Frontal cortex (tissue), 4 donors: ENCODE measurements at places on chromosomes 16 and 17.

- no peak for DNase-seq
Measured at GRCh38 chr17:5237541-5238016, 2.9 kb upstream of the SCIMP start.

GRCh38 chr16:51523400-51523799 lies 372.3 kb upstream of the SALL1 start:
- no peak for DNase-seq

DNA sequence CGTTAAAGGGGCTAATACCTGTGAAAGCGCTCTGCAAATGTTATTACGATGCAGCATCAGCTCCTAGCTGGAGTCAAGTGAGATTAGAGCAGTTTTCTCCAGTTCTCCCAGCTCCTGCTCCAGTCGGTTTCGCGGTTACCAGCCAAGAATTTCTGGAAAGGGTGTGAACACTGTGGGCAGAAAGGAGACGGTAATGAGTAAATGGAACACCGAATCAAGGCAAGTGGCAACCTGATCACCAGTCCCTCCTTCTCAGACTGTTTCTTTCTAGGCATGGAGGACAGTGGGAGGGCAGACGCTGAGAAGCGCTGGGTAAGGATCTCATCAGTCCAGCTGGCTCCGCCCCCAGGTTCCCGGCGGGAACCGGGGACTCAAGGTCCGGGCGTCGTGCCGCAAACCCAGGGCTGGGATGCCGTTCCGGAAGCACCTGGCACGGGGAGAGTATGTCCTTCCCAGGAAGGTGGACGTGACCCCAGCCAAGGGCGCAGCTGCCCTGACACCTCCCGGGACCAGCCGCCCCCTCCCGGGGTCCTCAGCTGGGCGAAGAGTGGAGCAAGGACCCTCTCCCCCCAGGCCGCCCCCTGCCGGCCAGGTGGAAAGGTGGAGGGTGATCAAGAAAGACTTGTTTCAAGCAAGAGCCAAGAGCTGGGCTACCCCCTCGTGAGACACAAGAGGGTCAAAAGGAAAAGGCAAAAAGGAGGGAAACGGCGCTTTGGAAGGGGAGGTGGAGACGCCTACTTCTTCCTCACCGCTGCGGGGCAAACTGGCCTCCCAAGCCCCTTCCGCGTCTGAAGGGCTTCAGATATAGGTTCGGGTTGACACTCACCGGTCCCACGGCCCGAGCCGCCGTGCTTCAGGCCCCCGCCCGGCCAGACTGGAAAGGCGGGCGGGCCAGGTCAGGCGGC lies 481 bp downstream of the MYO19 start:
- peak; percentile 58 for DNase-seq

DNA sequence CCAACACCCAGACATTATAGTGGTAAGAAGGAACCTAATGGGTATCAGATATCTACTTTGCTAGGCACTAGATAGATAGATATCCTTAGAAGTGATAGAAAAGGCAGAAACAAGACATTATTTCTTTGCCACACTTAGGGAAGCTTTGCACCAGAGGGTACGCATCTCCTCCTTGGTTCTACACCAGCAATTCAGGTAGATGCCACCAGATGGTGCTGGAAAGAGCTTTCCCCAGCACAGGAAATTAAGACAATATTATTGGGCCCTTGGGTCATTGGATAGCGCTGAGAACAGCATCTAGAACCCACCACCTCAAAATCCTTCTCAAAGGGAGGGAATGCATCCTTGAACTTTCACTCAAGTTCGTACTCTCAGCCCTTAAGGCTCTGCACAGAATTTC lies 173.8 kb upstream of the CCL2 start:
- DNase-seq: no peak

DNA sequence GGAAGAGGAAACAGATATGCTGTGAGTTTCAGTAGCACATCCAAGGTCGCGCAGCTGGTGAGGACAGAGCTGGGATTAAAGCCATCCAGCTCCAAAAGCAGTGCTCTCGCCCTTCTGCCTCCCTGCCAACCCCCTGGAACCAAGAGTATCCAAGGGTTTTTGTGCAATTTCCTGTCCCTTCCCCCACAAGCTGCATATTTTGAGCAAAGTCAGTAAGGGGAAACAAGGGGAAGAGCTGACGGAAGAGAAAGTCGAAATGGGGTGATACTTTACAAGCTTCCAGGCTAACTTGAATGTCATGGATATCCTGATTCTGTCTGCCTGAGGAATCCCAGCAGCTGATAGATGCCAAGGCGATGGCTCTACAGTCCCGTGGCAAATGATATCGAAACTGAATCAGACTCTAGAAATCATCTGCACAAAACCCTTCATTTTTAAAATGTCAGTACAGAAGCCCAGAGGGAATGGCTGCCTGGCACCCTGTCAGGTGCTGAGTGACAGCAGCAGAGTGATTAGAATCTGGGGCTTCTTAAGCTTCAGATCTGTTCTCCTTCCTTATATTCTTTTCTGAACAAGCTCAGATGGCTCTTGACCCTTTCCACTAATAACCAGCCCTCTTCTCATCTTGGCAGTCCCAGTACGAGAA lies 42.9 kb upstream of the TEKT3 start:
- DNase-seq: no peak

DNA sequence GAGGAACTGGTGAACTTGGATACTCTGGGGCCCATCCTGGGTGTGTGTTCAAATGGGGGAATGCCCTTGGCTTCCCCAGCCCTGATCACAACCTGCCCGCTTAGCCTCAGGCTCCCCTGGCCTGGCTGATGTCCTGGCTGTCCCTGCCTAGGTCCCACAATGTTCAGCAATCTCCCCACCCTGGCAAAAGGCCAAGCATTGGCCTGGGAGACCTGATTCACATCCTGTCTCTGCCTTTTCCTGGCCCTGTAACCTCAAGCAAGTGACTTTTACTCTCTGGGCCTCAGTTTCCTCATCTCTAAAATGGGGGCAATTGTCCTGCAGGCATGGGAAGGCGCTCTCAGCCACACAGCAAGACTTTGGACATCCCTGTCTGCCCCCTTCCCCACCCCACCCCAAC lies 14.4 kb downstream of the CPNE2 start:
- DNase-seq: no peak

DNA sequence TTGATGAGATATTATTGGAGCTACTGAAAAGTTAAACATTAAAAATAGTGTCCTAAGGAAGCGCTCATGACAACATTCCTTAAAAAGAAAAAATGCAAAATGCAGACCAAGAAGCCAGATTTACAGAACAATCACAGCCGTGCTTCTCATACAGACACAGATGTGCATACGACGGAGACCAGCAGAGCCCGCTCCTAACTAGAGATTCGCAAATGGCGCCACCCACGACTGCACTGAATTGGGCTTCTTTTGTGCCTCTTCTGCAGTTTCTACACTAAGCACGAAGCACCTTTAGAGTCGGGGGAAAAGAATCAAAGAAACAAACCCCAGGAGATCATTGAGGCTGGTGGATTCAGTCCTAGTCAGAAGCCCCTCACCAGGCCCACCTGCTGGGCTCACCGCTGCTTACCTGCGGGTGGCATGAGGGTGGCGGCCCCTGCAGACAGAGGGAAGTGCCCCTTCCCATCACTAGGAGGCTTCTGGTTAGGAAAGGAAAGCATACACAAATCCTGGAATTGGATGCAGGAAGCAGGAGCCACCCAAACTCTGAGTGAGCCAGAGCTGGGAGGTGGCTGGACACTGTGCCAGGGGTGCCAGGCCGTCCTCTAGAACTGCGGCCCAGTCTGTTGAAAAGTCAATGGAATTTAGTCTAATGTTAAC lies 64.9 kb upstream of the CHMP6 start:
- DNase-seq: no peak

- no peak for DNase-seq
Measured at GRCh38 chr17:31931756-31932155, 5.1 kb upstream of the SUZ12 start.

DNA sequence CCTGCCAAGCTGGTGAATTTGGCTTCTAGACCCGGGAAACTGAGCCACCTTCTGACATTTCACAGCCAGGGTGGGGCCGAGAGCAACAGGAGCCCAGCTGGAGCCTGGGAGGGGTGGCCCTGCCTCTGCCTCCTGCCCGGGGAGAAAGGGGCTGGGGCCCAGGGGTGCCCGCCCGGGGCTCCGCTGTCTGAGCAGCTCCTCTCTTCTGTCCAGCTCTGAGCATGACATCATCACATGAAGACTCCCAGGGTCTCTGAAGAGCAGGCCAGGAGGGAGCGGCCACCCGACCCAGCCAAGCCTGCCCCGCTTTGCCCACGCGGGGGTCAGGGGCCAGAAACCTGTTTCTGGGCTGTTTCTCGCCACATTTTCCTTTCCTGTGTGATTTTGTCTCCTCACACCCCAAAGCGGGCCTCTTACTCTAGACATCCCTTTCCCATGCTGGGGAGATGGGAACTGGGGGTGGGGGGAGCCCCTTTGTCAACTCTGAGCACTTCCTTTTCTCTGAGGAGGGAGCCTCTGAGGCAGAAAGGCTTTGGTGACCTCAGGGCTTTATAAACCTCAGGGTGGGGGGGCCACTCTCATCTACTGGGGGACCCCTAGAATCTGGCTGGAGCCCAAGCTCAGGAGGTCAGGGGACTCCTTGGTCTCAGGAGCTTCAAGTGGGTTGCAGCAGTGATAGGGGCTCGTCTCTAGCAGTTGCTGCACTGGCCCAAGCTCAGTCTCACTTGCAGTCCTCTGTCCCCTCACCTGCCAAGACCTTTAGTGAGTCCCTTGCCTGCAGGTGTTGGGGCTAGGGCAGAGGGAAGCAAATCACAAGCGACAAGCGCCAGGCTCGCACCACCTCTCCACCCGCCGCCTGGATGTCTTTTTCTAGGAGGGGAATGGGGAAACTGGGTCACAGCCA lies 7.6 kb downstream of the UBALD2 start:
- DNase-seq: no peak

DNA sequence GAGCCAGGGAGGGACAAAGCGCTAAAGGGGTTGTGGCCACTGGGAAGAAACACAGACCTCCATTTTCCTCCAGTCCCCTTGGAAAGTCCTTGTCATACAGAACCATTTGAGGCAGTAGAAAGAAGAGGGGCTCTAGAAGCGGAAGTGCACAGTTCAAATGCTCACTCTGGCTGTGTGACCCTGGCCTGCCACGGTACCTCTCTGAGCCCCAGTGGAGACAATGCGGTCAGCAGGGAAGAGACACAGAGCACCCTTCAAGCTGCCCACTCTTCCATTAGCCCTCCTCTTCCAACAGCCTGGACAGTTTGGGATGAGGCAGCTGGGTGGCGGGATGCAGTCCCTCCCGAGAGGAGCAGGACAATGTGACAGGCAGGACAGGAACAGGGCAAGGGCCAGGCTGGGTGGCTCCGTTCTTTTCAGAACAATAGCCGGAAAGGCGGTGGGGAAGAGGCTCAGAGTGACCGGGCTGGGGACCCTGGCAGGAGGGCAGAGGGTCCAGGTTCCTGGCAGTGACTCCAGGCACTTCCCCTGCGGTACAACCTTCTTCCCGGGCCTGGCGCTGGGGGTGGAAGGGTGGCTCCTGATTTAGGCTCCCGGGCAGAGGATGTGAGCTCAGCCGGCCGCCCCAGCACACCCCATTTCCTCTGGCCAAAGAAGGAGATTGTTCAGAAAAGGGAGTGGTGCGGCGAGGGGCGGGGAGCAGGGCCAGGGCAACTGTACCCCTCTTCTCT lies 5.6 kb downstream of the CASKIN2 start:
- no peak for DNase-seq

DNA sequence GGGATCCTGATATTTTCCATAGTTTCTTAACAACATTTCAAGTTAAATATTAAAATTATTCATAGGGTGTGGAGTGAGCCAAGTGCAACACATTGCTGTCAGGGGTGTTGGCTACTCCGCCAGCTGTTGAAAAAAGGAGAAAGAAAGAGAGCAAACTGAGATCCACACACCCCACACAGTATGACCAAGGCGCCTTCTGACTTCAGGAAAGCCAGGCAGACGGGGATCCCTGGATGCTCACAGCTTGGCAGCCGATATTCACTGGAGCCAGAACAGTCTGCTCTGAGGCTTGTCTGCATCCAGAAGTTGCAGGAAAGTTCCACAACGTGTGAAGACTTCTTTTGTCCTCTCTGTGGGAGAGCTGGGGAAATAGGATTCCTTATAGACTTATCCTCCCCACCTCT lies 9.3 kb downstream of the CHD9NB start:
- no peak for DNase-seq

- no peak for DNase-seq
Measured at GRCh38 chr17:50130559-50131305, 772 bp upstream of the SAMD14 start.

- no peak for DNase-seq
Measured at GRCh38 chr16:83390759-83391158, 417.0 kb upstream of the HSBP1 start.

DNA sequence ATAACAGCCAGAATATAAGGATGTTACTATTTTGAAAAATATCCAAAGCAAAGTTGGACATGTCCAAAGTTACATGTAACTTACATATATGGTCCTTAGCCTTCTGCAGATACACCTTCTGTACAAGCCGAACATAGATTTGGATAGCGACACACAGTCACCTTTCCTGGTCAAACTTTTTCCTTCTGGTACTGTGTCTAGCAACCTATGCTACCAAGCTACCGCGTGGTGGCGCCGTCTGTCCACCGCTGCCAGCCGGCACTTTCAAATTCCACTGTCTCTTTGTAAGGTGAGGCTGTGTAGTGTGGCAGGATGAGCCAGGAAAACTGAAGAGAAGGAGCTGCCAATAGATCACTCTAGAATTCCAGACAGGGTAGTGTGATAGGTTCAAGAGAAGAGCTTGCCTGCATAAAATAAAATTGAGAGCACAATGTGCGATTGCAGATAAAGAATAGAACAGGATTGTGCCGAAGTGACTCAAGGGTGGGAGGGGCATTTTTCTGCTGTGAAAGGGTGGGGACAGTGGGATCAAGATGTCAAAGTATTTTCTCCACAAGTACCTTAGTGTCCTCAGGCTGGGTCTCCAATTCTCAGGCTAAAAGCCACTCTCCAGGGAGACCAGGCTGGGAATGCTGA lies 366.9 kb downstream of the SLC39A11 start:
- DNase-seq: peak; percentile 19

DNA sequence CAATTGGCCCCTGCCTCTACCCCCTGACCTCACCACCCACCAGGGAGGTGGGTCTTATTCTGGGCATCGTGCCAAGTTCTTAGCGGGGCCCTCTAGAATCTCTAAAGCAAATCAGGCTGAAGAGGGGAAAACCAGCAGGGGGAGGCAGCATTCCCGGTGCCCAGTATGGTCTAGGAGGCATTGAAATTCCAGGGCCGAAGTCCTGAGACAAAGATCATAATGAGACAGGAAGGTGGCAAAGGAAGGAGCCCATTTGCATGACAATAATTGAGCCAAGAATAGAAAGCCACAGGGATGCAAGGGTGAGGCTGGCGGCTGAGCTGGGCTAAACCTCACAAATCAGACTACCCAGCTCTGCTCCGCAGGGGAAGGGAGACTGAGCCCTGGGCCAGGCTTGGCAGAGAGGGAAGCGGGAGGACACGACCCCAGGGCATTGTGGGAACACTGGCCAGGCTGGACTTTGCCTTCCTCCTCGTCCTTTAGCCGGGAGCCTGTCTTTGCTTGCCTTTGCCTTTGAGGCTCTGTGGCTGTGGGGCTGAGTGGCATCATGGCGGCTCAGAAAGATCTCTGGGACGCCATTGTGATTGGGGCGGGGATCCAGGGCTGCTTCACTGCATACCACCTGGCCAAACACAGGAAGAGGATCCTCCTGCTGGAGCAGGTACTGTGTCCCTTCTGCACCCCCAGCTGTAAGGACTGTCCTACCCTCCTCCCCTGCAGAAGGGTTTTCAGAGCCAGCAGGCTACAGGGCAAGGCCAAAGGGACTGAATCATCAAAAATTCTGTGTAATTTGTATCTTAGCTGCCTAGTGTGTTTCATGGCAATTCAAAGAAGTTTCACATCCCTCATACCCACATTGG lies at the start of gene PIPOX:
PIPOX (plus strand) TSS at position 463 of the 860 bp plus-strand sequence; CDS start at position 548, 85 bp downstream.
- no peak for DNase-seq
